ENCODE measurements at places on chromosomes 12 and 14.

DNA sequence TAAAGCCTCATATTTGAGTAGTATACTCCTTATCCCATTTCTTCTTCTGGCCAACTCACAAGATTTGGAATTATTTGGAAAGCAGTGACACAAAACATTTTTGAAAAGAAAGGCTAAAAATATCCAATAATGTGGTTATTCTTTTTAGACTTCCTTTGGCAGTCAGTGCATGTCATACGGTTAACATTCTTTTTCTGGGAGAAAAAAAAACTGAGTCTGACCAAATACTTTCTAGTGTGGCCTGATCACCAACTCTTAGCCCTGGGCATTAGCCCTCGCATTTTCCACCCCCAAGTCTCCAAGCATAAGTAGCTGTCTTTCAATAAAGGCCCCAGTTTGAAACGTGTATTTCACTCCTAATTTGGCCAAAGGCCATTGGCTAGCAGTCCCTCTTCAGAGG, 5.9 kb downstream of the RASSF3 start:
- DNase-seq = no peak

DNA sequence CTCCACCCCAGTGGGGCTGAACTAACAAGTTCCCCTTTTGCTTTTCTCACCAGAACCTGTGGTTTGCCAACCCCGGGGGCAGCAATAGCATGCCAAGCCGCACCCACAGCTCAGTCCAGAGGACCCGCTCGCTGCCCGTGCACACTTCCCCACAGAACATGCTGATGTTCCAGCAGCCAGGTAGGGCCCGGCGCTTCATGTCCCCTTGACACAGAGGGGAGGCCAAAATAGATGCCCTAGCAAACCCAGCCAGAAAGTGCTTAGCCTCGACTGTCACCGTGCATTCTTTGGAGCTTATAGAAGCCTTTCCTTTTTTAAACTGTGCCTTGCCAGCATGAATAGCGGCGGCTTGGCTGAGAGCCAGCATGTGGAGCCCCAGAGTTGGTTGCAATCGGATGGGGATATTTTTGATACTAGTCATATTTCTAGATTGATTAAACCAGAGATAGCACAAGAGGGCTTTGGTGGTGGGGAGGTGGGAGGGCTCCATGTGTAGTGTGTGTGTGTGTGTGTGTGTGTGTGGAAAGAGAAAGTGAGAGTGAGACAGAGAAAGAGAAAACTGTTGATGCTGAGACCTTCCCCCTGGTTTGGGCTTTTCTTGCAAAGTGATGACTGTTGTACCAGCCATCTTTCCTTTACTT, 126.1 kb downstream of the GCH1 start:
- DNase-seq = peak; percentile 59

- no peak for DNase-seq
Measured at GRCh38 chr12:60498656-60499055, 902.8 kb downstream of the SLC16A7 start.

GRCh38 chr14:63470962-63471793, 72.0 kb downstream of the PPP2R5E start:
- DNase-seq = no peak

GRCh38 chr14:34369648-34370030, 92.4 kb downstream of the SPTSSA start:
- no peak for DNase-seq

DNA sequence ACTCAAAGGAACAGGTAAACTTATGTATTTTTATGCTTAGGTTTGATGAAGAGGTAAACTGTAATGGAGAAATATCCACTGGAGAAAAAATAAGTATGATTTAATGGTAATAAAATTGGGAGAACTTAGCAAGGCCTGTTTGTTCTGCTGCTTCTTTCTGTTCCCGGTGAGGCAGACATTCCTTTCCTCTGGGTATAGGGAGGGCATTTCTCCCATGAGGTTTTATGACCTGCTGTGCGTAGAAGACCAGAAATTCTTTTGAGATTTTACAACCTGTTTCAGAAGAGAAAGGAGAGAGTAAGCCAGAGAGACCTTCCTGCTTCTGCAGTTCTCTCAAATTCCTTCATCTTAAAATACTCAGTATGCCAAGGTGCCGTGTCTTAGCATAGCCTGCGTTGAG, 139.4 kb upstream of the RMST start:
- DNase-seq = no peak

DNA sequence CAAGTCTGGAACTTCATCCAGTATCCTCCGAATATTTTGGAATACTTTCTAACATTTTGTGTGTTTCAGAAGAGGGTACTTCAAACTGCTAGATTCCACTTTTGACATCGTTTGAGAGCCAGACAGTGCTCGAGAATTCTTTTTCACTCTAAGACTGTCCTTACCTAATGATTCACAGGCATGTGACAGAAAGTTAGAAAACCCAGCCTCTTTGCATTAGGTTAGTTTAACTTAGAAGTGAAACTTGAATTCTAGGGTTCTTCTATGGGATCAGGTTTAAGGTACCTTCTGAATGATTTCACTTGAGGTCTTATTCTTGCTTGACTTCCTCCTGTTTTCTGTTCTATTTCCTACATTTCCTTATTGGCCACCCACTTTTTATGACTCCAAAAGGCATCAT, 431.8 kb downstream of the SLC6A15 start:
- DNase-seq = no peak

DNA sequence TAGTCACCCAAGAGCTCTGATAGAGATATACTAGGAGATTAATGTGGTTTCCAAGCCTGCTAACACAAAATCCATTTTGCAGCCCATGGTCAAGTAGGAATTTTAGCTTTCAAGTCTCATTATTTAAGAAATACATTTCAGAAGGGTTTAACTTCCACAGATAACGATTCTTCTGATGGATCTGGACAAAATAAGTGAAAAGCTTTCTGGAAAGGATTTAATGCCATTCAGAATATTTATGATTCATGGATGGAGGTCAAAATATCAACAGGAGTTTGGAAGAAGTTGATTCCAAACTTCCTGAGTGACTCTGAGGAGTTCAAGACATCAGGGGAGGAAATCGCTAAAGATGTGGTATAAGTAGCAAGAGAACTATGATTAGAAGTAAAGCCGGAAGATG, 214.6 kb downstream of the ATXN7L3B start:
- DNase-seq = no peak

DNA sequence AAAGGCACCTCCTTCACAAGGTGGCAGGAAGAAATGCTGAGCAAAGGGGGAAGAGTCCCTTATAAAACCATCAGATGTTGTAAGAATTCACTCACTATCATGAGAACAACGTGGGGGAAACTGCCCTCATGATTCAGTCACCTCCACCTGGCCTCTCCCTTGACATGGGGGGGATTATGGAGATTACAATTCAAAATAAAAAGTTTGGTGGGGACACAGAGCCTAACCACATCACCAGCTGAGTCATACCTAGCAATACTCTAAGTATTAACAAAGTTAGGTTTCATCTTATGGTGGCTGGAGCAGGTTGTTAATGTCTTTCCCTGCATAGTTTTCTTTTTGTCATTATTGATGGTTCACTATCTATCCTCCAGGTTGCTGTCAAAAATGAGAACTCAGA, 113.2 kb upstream of the PPFIA2 start:
- no peak for DNase-seq

- no peak for DNase-seq
Measured at GRCh38 chr14:33949411-33949893, 1.4 kb downstream of the EGLN3 start.

DNA sequence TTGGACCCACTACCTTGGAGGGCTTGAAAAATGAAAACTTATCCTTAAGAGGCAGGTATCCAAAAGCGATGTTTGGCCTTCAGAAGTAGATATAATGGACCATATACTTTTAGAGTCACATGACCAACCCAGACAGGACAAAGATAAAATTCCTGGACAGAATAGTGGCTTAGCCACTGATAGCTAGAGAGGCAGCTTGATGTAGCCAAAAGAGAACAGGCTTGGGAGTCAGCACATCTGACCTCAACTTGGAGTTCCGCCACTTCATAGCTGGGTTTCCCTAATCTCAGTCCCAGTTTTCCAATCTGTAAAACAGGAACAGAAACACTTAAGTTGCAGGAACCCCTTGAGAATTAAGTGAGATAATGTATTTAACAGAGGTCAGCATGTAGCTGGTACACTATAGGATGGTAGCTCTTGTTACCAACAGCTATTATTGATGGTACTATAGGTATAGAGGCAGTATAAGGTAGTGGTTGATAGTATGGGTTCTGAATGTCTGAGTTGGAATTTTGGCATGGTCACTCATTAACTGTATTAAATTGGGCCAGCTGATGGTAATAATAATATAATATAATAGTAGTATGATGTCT, 63.2 kb upstream of the USP44 start:
- DNase-seq = no peak

- DNase-seq = no peak
Measured at GRCh38 chr14:69755296-69755695, 11.6 kb upstream of the SRSF5 start.

- DNase-seq = no peak
Measured at GRCh38 chr12:9163392-9163791, 44.8 kb downstream of the PZP start.

DNA sequence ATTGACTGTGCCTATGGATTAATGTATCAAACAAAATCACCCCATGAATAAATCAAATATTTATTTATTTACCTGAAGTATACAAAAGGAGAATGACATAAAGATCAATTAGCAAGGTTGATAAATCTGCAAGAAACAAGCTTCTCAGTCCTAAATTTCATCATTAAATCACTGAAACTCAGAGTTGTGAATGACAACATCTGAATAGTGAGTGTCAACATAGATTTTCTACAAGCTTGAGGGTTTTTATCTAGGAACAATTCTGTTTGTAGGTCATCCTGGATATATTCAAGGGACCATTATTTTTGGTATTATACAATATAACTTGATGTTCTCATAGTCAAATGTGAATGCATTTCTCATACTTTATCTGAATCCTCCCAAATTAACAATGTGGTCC, 17.4 kb upstream of the KLRF1 start:
- DNase-seq = no peak

DNA sequence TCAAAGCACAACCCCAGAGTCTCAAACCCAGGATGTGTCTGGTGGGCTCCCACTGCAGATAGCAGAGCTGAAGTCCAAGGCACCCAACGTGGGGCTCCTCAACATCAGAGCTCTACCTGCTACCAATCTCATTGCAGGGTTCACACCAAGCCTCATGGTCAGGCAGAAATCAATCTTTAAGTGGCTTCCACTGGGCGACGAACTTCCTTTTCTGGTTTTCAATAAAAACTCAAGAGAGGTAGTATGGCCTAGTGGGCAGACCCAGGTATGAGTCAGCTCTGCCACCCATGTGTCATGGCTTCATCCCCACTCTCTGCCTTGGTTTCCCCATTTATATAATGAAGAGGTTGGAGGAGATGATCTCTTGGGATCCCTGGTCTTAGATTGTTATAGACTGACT, 47.0 kb downstream of the BCL11B start:
- DNase-seq = no peak

DNA sequence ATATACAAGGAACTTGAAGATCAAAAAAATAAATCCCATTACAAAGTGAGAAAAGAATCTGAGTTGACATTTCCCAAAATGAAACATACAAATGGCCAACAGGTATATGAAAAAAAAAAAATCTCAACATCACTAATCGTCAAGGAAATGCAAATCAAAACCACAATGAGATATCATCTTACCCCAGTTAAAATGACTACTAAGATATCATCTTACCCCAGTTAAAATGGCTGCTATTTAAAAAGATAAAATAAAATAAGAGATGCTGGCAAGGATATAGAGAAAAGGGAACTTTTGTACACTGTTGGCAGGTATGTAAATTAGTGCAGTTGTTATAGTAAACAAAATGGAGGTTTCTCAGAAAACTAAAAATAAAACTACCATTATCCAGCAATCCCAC, 44.4 kb downstream of the PLEKHG7 start:
- DNase-seq = no peak

GRCh38 chr14:77032491-77032843, 4.0 kb upstream of the IRF2BPL start:
- DNase-seq = no peak

- DNase-seq = no peak
Measured at GRCh38 chr14:51087031-51087441, 7.9 kb downstream of the TRIM9 start.

DNA sequence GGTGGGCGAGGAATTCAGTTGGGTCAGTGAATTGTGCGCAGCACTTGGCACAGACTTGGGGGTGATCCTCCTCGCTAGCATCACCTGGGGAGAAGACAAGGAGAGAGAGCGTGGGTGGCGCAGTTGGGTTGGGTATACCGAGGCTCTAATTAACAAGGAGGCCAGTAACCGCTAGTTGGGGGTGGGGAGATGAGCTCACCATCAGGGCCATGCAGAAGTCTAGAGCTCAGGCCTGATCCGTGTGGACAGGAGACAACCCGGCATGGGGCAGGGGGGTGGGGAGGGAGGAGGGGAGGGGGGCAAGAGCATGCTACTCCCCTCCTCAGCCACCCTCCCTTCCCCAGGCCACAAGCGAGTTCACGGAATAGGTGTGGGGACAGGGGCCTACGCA, 580 bp downstream of the SALL2 start:
- DNase-seq = no peak

DNA sequence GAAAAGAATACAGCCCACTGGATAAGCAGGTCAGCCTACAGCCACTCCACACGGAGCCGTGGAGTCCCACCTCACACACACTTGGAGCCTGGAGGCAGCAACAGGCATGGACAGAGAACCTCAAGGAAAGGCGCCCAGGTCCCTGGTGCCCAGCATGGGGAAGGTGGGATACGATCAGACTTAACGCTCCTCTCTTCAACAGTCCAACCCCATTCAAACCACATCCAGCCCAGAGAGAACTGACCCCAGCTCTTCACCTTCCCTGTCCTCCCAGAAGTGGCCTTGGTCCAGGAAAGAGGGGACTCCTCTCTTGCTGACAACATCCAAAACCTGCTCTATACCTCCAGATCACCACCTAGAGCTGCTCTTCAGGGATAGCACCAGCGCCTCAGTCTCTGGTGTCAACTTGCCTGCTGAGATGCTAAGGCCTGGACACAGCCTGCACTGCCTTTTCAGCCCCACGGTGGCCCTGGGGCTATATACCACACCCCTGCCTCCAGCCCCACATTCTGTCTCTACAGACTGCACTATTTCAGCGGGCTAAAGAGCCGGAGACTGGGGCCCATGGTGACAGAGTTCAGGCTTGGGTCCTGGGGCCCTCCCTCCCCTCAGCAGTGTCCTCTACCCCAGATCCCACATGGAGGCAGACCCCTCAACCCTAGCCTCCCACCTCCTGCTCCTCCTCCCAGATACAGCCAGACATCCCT, 7.0 kb downstream of the ADCY6 start:
- no peak for DNase-seq

DNA sequence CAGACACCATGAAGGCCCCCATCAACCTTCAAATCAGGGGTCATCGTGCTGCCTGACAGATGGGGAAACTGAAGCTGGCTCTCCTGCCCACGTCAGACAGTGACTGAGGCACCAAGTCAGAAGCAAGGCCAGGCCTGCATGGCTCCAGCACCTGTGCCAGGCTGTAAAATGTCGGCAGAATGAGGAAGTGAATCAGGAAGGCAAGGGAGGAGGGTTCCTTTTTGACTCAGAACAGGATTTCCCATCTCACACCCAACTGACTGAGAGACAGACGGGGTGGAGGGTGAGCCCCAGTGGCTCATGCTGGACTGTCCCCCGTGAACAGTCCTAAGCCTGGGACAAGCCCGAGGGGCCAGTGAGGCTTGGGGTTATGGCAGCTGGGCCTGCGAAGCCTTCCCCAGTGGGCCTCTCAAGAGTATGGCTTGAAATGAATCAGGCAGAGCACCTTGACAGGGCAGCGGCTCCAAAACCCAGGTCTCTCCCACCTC, 20.9 kb downstream of the SYNE3 start:
- no peak for DNase-seq
